ENCODE measurements at places on chromosomes 11 and 22.

GRCh38 chr22:49480896-49481658 lies 346.6 kb downstream of the BRD1 start:
- DNase-seq, result no peak

DNA sequence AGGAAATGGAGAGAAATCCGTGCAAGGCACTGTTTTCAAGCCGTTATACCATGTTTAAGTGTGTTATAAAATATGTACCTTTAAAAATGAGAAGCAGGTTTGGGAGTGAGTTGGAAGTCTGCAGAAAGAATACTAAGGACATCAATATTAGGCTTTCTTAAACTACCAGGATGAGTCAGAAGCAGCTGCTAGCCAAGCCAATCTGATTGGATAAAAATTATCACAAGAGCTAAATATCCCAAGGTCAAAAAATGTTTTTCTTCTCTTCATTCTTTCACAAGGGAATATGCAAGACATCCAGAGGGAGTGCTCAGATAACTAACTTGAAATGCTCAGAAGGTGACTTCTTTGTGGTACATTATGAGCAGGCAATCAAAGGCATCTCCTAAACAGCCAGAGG lies 19.3 kb upstream of the CKAP5 start:
- DNase-seq, result peak; percentile 20

GRCh38 chr11:1750840-1751530 lies 590 bp upstream of the IFITM10 start:
- no peak for DNase-seq

GRCh38 chr11:9601037-9601875 lies 27.8 kb downstream of the WEE1 start:
- peak; percentile 64 for DNase-seq

- DNase-seq, result no peak
Observed at GRCh38 chr11:108754901-108755625, 90.2 kb downstream of the DDX10 start.

- peak; percentile 79 for DNase-seq
Observed at GRCh38 chr11:9895006-9895405, 231.1 kb downstream of the SWAP70 start.

- DNase-seq, result no peak
Observed at GRCh38 chr11:129434641-129435498, 59.2 kb downstream of the BARX2 start.

DNA sequence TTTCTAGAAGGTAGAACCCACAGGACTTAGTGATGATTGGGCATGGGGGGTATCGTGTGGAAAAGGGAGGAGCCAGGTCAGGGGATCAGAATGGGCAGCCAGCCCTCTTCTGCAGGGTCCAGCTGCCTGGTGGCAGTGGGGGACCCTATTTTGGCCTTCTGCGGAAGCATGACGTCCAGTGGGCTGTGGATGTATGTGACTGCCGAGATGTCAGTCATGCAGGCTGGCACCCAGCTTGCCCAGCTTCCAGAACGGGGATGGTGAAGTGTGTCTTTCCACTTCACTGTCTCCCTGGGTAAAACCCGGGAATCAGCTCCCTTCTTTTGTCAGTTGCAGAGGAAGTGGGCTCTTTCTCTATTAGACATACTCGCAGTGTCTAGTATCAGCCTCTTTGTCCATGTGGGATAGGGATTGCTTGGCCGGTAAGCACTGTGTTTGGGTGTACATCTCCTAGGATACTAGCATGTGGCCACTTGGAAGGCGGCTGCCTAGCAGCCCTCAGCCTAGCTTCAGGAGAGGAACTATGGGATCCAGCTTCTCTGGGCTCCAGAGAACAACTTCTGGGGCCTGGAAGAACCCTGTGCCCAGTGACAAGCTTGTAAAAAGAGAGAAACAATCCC lies 51.4 kb downstream of the GRIK4 start:
- no peak for DNase-seq

DNA sequence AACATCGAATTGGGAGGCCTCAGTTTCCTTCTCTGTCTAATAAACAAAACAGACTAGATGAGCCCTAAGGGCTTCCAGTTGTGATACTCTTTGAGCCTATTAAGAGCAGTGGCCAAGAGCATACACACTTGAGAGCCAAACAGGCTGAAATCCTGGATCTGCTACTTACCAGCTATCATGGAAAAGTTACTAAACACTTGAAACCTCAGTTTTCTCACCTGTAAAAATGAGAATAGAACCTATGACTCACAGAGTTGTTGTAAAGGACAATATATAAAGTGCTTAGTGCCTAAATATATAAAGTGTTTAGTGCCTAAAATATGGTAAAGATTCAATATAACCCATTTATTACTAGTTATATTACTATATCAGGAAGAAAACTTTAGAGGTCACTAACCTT lies 23.7 kb upstream of the GDPD4 start:
- DNase-seq, result no peak

GRCh38 chr11:118109231-118109630 lies 22.5 kb upstream of the SMIM35 start:
- DNase-seq, result peak; percentile 4

- no peak for DNase-seq
Observed at GRCh38 chr11:76501526-76502202, 56.8 kb downstream of the EMSY start.

DNA sequence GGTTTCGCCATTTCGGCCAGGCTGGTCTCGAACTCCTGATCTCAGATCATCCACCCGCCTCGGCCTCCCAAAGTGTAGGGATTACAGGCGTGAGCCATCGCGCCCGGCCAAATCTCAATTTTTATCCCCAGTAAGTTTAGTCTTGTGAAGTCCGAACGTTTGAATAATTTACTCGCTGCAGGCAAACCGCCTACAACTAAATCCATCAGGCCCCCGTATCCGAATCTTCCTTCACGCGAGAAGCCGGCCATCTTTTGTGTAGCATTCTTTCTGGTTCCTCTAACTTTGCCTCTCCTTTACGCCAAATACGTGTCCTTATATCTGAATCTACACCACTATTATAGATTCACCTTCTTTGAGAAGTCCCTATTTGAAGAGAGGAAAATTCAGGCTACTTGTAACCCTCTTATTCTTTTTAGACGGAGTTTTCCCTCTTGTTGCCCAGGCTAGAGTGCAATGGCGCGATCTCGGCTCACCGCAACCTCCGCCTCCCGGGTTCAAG lies 581 bp upstream of the EIF3L start:
- DNase-seq, result peak; percentile 55

- DNase-seq, result peak; percentile 99
Observed at GRCh38 chr11:96306933-96307775, 35.8 kb downstream of the MAML2 start.

- DNase-seq, result no peak
Observed at GRCh38 chr22:47801541-47802245, 1039.2 kb downstream of the TBC1D22A start.

DNA sequence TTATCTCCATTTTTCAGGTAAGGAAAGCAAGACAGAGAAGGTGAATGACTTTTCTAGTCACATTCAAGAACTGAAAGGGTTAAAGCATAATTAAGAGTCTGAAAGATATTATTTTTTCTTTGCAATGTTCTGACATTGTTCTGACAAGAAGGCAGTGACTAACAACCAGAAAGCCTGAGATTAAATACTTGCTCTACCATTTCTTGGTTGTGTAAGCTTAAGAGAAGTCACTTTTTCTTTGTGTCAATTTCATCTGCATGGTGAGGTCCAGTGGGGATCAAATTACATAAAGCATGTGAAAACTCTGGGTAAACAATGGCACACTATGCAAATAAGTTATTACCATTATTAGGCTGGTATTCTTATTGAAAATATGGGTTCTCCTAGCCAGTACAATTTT lies 73.7 kb downstream of the PHF21A start:
- DNase-seq, result no peak

GRCh38 chr11:16110886-16111285 lies 245.5 kb downstream of the SOX6 start:
- DNase-seq, result no peak

- peak; percentile 46 for DNase-seq
Observed at GRCh38 chr11:33869481-33870422, 22.1 kb downstream of the LMO2 start.

GRCh38 chr11:47410370-47411264 lies 2.2 kb downstream of the SLC39A13 start:
- DNase-seq, result no peak

DNA sequence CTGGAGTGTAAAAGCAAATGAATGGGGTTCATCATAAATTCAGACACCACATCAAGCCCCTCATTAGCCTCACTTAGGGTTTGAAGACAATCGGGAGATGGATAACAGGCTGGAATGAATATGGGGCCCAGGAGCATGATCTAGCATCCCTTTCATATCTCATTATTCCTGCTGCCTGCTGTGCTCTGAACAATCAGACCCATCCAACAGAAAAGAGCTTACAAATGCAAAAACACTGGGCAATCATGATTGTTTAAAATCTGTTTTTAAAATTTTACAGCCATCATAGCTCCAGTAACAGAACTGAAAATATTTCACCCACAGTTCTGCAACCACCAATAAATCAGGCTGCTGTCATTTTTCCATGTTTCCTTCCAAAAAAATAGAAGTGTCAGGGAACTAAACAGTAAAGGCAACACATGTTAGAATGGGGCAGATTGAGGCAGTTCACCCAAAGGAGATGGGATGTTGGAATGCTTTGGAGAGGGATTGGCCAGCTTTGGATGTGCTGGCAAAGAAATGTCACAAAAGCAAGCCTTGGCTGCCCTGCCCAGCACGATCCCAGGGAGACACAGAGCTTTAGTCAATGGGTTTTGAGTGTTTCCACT lies 47.8 kb upstream of the BMAL1 start:
- DNase-seq, result no peak

DNA sequence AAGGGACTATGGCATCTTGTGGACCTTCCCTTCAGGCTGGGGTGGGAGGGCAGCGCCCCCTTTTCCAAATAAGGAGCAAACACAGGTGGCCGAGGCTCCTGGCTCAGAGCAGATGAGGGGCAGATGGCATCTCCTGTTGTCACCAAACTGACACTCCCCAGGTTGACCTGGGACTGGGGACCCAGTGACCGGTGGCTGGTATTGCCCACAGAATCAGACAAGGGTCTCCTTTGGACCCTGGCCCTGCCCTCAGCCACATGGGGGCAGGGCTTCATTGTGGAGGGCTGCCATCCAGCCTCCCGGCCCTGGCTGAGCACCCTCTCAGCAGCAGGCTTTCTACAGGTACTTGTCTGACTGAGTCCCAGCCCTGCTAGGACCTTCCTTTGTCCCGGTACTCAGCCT lies 842 bp upstream of the SIGIRR start:
- DNase-seq, result no peak

- no peak for DNase-seq
Observed at GRCh38 chr22:36684841-36685240, 18.7 kb downstream of the CACNG2 start.

DNA sequence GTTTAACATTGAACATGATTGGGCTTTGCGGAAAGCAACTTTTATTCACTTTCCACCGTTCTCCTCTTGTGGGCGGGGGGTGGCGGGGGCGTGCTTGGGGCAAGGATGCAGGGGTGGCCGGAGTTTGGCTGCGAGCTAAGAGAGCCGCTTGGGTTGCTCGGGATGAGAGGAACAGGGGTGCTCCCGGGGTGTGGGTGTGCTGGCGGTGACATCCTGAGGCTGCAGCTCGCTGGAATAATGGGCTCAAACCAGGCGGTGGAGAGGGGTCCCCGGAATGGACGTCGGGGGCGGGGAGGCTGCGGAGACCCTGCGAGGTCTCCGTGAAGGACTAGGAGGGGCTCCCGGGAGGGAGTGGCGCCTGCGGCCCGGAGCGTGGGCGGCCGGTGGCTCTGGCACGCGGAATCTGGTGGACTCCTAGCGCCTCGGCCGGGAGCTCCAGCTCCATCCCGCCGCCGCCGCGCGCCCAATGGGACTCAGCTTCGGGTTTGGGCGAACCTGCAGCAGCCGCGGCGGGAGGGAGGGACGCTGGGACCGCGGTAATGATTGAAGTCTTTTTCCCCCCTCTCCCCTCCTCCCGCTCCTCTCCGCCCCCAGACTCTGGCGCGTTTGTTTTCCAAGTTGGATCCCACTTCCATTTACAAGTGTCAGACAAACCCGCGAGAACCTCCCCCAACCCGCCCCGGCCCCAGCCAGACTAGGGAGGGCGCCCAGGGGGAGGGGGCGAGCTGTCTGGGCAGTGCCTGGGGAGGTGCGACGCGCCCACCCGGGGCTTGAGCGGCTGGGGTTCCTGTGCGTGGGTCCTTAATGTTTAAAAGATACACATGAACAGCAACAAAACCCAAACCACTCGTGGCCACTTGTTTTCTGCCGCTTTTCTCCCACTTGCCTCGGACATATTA lies 2.0 kb downstream of the FAT3 start:
- DNase-seq, result no peak

- no peak for DNase-seq
Observed at GRCh38 chr11:112834277-112834755, 126.9 kb upstream of the NCAM1 start.

DNA sequence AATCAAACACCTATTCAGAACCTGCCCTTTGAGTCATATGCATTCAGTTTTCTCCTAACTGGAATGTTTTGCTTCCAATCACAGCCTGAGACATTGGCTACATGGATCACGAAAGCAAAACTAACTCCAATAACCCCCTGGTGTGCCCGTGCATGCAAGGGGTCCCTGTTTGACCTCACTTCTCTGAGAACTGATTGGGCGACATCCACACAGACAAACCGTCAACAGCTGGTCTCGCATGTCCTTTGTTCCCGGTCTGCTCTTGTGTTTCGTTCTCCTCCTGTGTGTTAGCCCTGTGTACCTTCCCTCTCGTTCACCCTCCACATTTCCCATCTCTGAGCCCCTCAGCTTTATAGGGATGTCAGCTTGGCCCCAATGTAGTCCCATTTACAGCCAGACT lies 67.2 kb upstream of the TTC12 start:
- no peak for DNase-seq

- no peak for DNase-seq
Observed at GRCh38 chr11:118895093-118896039, 11.7 kb downstream of the CXCR5 start.

GRCh38 chr11:9646324-9646723 lies 17.6 kb upstream of the SWAP70 start:
- no peak for DNase-seq

DNA sequence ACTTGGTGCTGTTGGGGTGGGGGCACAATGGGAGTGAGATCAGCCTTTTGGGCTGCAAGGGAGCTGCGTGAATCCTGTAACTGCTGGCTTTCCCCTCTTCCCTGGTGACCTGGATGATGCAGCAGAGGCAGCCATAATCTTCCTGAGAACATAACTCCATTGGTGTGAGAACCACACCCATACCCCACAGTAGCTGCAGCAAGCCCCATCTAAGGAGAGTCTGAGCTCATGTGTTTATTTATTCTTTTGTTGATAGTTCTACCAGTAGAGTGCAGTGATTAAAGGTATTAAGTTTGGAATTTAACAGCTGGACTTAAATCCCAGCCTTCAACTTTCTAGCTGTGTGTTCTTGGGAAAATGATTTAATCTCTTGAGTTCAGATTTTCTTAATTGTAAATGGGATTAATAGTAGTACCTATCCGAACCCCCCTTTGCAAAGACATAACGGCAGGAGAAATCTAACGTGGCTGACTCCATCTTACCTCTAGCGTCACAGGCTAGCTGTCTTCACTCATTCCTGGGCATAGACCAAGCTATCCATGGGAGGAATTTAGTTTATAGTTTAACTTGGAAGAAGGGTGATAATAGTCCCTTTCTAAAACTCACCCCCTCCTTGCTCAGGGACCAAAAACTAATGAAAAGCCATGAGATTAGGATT lies 385.0 kb upstream of the DDI1 start:
- no peak for DNase-seq

Data from ELR (cell line).